ENCODE measurements at places on chromosomes 5 and 9. TPM values are rescaled to one million over a fixed set of nuclear protein-coding genes. Genes with fewer than 3 reads are reported as not detected.

GRCh38 chr9:72586388-72587130, 65.2 kb downstream of the TMC1 start:
- no peaks in the 10 kb centered on the region for H3K27me3 ChIP-seq
- H3K27ac ChIP-seq, result no peak overlapping the region
- H3K4me3 ChIP-seq, result no peak overlapping the region
- no peaks in the 10 kb centered on the region for H3K36me3 ChIP-seq
- no peaks in the 10 kb centered on the region for H3K4me1 ChIP-seq
- DNase-seq, result no peak

DNA sequence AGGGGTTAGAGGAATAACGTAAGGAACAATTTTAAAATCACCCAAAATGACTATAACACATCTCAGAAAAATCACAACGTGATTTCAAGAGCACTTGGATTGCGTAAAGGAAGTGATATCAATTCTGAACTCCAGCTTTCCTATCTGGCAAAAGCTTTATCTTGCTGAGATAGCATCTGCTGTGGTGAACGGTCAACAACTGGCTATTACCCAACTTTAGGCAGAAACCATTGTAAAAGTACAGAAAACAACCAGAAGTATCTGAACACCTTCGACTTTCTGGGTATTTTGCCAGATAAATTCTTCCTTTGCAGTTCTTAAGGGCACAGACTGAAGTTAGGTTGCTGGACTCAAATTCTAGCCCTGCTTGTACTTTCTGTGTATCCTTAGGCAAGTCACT, 9.2 kb downstream of the ABLIM3 start:
- no peak overlapping the region for H3K4me3 ChIP-seq
- H3K36me3 ChIP-seq, result no peaks in the 10 kb centered on the region
- no peak for DNase-seq

GRCh38 chr9:132059361-132059760, 20.3 kb downstream of the MED27 start:
- no peaks in the 10 kb centered on the region for H3K27me3 ChIP-seq
- H3K4me1 ChIP-seq, result peaks cover 2% of the 10 kb centered on the region
- H3K36me3 ChIP-seq, result no peaks in the 10 kb centered on the region
- no peak overlapping the region for H3K27ac ChIP-seq
- H3K4me3 ChIP-seq, result no peak overlapping the region

DNA sequence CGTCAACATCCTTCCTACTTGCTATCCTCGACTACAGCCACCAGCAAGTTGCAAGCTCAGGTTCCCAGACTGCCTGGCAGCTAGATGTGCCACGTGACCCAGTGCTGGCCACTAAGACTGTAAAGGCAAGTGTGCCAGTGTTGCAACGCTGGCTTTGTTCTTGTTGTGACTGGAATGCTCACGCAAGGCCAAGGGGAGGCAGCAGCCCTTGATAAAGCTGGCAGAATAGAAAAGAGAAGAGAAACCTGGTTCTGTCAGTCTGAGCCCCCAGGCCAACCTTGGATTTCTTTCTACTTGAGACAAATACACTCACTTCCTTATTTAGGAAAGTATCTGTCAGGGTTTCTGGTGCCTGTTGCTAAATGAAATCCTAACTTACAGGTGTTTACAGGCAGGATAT, 113.0 kb downstream of the KLHL3 start:
- no peaks in the 10 kb centered on the region for H3K4me1 ChIP-seq
- no peak overlapping the region for H3K27ac ChIP-seq
- no peaks in the 10 kb centered on the region for H3K36me3 ChIP-seq
- no peaks in the 10 kb centered on the region for H3K27me3 ChIP-seq

DNA sequence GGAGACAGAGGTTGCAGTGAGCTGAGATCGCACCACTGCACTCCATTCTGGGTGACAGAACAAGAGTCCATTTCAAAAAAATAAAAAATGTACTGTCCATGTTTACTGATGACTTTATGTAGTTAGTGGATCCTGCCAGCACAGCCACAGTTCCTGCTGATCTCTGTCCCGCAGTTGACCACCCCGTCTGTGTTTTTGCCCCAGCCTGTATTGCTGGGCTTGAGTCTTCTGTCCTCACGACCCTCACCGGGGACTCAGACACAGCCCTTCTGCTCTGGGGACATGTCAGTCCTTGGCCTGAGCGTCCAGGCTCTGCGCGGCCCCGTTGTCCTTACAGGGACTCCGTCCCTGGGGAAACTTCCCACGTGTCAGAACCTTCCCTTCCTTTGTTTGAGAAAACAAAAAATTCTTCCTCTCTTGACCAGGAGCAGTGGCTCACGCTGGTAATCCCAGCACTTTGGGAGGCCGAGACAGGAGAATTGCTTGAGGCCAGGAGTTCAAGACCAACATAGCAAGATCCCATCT, 14.5 kb downstream of the SURF6 start:
- no peaks in the 10 kb centered on the region for H3K36me3 ChIP-seq
- DNase-seq, result no peak
- H3K4me1 ChIP-seq, result no peaks in the 10 kb centered on the region
- H3K27ac ChIP-seq, result no peak overlapping the region

DNA sequence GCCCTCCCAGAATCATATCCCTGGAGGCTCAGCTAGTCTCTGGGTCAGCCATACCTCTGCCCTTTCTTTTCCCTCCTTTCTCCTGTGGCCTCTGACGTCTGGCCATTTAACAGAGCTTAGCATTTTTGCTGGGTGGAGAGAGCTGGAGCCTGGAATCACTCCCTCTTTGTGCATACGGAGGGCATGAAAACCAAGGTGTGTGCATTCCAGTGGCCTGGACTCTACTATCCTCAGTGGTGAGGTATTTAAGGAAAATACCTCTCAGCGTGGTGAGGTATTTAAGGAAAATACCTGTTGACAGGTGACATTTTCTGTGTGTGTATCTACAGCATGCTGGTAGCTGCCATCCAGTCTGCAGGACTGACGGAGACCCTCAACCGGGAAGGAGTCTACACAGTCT, 27.5 kb downstream of the TGFBI start:
- no peak for DNase-seq
- H3K27me3 ChIP-seq, result no peaks in the 10 kb centered on the region
- no peaks in the 10 kb centered on the region for H3K36me3 ChIP-seq

- no peaks in the 10 kb centered on the region for H3K27me3 ChIP-seq
- H3K4me1 ChIP-seq, result no peaks in the 10 kb centered on the region
- no peak overlapping the region for H3K27ac ChIP-seq
- H3K36me3 ChIP-seq, result no peaks in the 10 kb centered on the region
Measured at GRCh38 chr5:76980518-76981144, 27.8 kb downstream of the CRHBP start.

DNA sequence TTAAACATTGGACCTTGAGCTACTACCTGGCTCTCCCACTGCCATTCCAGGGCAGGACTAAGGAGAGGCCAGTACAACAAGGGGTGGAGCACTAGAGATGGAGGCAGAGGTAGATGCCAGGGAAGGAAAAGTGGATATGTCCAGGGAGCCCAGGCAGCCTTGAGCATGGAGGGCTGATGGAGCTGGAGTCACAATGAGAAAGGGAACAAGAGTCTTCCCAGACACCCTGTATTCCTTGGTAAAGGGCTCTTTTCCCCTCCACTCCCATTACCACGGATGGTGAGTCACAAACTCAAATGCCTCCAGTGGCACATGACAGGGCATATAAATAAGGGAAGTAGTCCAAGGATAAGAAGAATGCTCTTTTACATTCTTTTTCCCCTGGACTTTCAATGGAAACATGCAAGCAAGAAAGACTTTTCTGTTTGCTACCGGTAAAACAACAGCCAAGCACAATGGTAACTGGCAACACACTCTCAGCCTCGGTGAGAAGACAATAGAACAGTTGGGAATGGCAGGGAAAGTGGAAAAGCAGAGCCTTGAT, 16.7 kb downstream of the ERAP1 start:
- H3K4me3 ChIP-seq, result no peak overlapping the region
- H3K27ac ChIP-seq, result no peak overlapping the region
- DNase-seq, result no peak
- peaks cover 5% of the 10 kb centered on the region for H3K4me1 ChIP-seq
- no peaks in the 10 kb centered on the region for H3K36me3 ChIP-seq

- H3K4me1 ChIP-seq, result peaks cover 3% of the 10 kb centered on the region
- H3K27me3 ChIP-seq, result no peaks in the 10 kb centered on the region
- no peaks in the 10 kb centered on the region for H3K36me3 ChIP-seq
- no peak overlapping the region for H3K4me3 ChIP-seq
- no peak for DNase-seq
Measured at GRCh38 chr9:91904588-91905236, 45.3 kb downstream of the ROR2 start.

GRCh38 chr5:172858511-172858989, 24.5 kb downstream of the ERGIC1 start:
- no peak overlapping the region for H3K4me3 ChIP-seq
- H3K4me1 ChIP-seq, result peaks cover 1% of the 10 kb centered on the region
- no peaks in the 10 kb centered on the region for H3K27me3 ChIP-seq

The AQP7 gene
- total RNA-seq, result not detected

The PAEP gene
- total RNA-seq, result not detected

The IGFBPL1 gene
- total RNA-seq, result 36.6 TPM

The KCNMB1 gene
- 0.10 TPM for total RNA-seq

The CERCAM gene
- total RNA-seq, result 3.1 TPM

The PCAT7 gene
- 3.2 TPM for total RNA-seq

The ADAM19 gene
- 21.4 TPM for total RNA-seq
